AG04449 (cell line): ENCODE measurements at places on chromosomes 3 and 15.

GRCh38 chr3:148698190-148698810 is 597 bp downstream of the AGTR1 start:
- no peak for DNase-seq

DNA sequence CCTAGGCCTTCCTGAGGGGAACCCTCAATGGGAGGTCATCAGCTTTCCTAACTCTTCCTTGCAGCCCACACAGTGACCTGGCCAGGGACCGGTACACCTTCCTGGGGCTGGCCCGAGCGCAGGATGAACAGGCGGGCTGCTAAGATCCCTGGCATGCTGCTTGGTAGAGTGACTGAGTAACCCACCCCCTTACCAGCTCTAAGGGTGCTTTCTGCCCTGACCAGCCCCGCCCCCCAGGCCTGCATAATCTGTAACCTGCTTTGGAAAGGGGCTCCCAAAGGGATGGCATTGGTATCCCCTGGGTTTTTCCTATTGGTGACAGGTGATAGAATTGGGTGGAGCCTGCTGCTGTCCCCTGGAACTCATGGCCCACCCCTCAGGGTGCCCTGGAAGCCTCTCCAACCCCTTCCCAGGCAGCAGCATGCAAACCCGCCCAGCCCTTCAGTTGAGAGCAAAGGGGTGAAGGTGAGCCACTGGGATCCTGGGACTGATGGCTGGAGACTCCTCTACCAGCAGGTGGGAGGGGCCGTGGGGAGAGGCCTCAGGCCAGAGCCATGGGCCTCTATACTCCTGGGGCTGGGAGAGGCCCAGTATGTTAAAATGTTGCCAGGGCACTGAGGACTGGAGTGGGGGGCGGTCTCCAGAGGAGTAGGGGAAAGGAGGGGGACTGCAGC is 11.1 kb upstream of the KIF7 start:
- DNase-seq, result no peak

DNA sequence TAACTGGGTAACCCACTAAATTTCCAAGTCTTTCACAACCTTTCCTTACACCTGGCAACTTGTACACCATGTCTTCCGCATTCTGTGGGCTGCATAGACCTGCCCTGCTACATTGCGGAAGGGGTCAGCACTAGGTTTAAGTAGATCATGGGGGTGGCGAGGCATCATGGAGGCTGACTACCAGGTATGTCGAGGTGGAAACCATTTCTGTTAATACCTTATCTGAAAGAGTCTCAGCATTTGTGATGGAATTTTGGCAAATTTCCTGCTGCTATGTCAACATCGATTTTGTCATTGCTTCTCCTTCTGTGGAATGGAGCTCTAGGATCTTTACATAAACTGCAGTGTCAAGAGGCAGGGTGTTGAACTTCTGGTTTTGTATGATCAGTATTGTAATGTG is 187.2 kb downstream of the GHSR start:
- no peak for DNase-seq

GRCh38 chr3:123678108-123678511 is 93.3 kb upstream of the HACD2 start:
- DNase-seq, result peak; percentile 81

- no peak for DNase-seq
These were observed 563 bp downstream of the ARL6IP5 start for GRCh38 chr3:69085168-69085832.

- DNase-seq, result no peak
These were observed 38.5 kb upstream of the CTDSPL start for GRCh38 chr3:37823189-37823588.

DNA sequence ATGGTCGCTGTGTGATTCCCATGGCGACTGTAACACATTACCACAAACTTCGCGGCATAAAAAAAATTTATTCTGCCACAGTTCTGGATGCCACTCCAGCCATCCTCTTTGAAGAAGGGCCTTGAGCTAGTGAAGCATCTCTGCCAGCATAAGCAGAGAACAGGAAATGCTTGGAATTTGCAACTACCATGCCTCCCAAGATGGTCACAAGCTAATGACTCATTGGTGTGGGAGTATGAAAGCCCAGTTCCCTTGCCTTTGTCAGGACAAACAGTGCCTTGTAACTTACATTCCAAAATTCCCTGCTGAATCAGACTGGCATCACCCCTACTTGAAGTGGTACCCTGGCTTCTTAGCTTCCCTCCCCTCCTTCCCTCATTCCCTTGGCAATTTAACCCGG is 129.7 kb downstream of the PROS1 start:
- DNase-seq, result peak; percentile 50

DNA sequence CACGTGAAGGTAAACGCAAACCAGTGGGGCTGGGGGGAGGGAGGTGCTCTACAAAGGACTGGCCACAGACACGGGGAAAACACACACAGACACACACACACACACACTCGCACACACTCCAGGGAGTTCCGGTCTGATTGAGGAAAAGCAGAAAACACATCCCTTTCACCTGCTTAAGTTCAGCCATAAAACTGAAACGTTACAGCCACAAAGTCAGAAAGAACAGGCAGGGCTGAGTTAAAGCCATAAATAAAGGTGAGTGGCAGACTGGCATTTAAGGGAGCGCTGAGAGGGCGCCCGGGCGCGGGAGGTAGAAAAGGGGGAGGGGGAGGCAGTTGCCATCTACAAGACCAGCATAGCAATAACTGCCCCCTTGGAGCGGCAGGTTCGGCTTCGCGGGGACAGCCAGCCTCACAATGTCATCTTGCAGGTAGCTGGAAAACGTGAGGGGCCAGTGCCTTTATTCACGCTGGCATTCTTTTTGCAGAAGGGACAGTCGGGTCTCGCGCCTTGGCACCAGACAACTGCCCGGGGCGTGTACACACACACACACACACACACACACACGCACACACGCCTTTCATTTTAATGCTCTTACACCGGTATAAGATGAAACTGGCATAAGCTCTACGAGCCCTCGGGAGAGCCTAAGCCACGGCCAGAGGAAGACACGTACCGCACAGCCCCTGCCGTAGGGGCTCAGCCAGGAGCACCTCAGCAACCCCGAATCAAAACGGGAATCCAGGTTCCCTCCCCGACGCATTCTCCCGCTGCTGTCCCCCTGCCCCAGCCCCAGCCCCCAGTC is 866 bp downstream of the TNIK start:
- no peak for DNase-seq

- no peak for DNase-seq
These were observed 2.2 kb downstream of the PTPRG start for GRCh38 chr3:61563313-61564271.

GRCh38 chr15:69450968-69451695 is 1.5 kb upstream of the RPLP1 start:
- no peak for DNase-seq

DNA sequence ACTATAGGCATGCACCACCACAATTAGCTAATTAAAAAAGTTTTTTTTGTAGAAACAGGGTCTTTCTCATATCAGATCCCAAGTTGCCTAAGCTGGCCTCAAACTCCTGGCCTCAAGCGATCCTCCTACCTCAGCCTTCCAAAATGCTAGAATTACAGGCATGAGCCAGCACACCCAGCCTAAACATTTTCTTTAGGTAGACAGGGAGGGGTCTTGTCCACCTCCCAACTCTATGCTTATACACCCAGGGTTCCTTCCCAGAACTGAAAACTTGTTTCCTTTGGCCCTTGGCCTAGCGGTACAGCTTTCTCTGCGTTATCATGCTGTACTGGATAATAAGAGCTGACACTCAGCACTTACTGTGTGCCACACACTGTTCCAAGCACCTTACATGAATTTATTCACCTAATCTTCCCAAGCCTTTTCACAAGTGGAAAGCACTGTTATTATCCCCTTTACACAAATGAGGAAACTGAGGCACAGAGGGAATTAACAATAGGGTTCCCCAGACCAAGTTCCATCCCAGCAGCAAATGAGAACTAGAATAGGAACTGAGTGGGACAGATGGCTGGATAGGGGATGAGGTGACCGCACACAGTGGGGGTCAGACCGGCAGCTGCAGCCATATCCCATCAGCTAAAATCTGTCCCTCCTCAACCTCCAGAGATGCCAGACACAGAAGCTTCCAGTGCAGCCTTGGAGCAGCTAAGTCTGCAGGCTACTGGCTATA is 150.8 kb downstream of the MEGF11 start:
- DNase-seq, result no peak

DNA sequence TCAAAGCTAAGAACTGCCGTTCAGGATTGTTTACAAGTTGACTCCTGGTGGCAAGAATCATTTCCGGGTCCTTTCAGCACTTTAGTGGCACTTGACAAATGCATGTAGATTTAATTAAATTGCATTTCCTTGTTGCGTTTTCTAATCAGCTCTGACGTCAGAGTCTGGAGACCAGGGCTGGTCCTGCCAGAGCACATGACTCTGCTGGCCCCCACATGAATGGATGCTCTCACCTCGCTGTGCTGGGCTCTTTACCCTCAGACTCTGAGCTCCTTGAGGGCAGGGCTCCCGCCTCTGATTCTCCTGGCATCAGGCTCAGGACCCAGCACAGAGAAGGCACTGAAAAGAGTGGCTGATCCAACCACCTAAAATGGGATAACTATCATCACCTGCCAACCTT is 69.4 kb downstream of the FEM1B start:
- DNase-seq, result no peak

DNA sequence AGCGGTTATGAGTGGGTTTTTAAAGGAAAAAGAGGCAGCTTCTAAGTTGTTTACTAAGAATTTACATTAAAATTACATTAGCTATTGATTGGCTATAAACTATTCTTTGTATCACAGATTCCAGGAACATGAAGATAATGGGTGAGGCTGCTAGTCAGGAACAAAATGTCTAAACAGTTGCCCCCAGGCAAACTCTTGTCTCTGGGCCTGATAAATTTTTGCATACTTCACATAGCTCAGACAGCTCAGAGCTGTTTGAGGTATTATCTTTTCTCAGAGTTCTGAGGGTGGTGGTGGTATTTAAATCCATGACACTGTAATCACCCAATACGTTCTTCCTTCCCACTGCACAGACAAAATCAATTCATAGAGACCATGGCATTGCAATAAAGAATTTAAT is 2.1 kb upstream of the HACD2 start:
- DNase-seq, result peak; percentile 45

DNA sequence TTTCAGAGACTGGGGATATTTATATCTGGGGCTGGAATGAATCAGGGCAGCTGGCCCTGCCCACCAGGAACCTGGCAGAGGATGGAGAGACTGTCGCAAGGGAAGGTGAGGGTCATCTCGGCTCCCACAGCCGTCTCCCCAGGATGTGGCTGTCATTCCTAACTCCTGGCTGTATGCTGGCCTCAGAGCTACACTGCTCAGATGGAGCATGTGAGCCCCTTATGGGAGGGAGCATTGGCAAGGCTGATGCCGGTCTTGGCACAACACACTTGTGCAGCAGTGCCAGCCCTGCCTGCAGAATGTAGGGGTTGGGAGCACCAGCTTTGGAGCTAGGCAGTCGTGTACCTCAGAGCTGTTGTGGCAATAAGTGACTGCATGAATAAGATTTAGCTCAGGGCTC is 5.2 kb downstream of the RCCD1 start:
- DNase-seq, result no peak

GRCh38 chr3:13343601-13344000 is 76.5 kb downstream of the NUP210 start:
- no peak for DNase-seq
